Cortex of kidney (tissue), 1 donor: ENCODE measurements at places on chromosomes 7 and 10.

GRCh38 chr7:103541026-103541425 is 95.0 kb upstream of the SLC26A5 start:
- DNase-seq = no peak

DNA sequence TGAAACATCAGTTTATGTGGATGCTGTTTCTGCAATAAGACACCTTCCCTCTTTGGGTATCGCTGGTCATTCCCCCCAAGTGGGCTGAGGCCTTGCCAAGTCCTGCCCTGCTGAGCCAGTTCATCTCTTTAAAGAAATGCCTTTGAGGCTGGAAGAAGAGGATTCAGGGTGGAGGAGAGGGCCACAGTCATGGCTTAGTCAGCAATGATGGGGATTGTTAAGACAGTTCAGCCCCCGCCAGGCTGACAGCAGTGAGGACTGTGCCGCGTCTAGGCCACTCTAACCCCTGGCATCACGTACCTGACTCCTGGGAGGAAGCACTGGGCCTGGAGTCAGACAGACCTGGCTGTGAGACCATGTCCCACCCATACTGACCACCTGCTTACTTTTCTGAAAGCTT is 48.3 kb downstream of the PNLIPRP2 start:
- DNase-seq = no peak

DNA sequence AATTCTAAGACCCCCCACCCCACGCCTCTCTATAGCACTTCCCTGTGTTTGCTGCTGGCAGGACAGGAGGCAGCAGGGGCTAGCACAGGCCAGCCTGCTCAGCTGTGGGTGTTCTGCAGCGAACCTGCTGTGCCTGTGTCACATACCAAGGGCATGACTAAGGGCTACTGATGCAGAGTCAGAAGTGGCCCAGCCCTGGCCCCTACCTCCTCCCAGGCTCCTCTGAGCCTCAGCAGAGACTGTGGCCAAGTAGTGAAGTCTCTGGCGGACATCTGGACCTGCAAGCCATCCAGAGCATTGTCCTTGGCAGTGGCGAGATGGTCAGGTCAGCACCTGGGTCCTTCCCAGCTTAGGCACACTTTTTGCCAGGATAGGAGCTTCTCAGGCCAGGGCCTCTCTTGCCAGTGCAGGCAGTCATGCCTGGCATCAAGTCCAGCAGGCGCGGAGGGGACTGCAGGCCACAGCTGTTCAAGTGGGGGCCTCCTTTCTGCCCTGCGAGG is 116.3 kb upstream of the RET start:
- no peak for DNase-seq

- no peak for DNase-seq
These were observed 148.5 kb downstream of the PTPN20 start for GRCh38 chr10:47059606-47060311.

GRCh38 chr7:103076764-103077163 is 1.8 kb downstream of the ARMC10 start:
- DNase-seq = no peak
